ENCODE measurements at places on chromosomes 6 and 20. TPM values are rescaled to one million over a fixed set of nuclear protein-coding genes. Genes with fewer than 3 reads are reported as not detected.

FLRT3 gene
- polyA plus RNA-seq: 2.2 TPM

DPPA5 gene
- polyA plus RNA-seq: not detected

- no peak for DNase-seq
Measured at GRCh38 chr6:28269492-28269891, 2.5 kb downstream of the ZSCAN26 start.

DNA sequence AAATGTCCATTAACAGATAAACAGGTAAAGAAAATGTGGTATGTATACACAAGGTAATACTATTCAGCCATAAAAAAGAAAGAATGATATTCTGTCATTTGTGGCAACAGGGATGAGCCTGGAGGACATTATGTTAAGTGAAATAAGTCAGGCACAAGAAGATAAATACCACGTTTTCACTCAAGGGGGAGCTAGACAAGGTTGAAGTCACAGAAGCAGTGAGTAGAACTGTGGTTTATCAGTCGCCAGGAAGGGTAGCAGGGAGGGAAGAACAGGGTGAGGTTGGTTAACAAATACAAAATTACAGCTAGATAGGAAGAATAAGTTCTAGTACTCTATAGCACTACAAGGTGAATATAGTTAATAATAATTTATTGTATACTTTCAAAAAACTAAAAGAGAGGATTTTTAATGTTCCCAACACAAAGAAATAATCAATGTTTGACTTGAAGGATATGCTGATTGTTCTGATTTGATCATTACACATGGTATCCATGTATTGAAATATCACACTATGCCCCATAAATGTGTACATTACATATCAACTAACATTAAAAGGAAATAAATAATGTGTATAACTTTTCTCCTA lies 21.1 kb downstream of the RTN4IP1 start:
- peak; percentile 51 for DNase-seq

- no peak for DNase-seq
Measured at GRCh38 chr20:61135266-61135665, 116.8 kb upstream of the CDH4 start.
